CD4-positive, alpha-beta T cell treated with Interleukin-15 for 4 hours (primary cell): ENCODE measurements at places on chromosomes 2 and 18.
A peak's percentile ranks its signal among the peaks of the same experiment; 100 is the strongest.

DNA sequence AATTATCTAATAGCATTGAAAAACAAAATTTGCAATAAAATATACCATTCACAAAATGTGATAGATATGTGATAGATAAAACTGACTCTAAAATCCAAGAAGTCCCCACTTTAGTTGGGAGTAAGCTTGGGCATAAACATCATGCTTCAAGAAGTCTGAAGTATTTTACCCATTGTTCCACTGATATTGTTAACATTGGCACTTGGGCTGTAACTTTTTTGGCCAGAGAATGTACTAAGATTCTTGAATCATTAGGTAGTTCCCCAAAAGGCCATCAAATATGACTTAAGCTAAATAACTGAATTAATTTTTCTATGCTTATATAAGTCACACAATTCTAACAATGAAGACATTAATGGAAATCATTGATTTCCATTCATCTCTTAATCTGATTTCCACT, 413.6 kb downstream of the CDH2 start:
- DNase-seq, result no peak

DNA sequence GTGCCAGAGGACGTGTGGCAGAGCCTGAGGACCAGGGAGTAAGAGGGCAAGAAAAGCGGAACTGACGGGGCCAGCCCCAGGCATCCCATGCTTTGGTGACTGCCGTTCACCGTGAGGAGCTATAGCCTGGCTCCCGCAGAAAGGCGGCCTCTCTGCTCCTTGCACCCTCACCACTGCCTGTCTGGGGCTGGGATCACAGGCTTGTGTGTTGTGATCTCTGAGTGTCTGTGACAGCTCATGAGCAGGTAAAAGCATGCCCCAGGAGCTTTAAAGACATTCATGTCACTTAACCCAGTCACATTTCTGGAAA, 266.8 kb upstream of the RAB6C start:
- no peak for DNase-seq

DNA sequence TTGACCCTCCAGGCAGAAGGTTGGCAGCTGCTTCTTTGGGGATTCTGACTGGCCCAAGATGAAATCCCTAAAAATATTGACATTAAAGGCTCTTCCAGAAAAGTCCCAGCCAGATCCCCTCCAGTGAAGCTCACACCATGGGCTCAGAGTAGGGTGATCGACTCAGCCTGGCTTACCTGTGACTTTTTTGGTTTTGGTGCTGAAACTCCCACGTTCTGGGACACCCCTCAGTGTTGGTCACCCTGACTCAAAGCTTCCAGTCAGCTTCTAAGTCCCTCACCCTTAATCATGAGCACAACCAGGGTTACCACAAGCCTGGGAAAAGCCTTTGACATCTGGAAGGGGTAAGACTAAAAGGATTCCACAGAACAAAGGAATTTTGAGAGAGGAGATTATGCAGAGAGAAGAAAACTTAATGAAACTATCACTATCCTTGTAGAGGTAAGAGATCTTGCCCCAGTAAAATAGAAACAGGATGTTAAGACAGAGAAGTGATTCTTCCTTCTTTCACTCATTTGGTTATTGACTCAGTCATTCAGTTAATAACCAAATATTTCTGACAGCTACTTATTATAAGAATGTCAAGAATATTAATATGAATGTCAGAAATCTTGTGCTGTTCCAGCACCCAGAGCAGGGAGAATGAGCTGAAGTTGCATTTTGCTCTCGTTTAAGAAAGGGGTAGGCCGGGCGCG, 66.8 kb upstream of the SEC11C start:
- DNase-seq, result no peak

- no peak for DNase-seq
These were observed 62.6 kb downstream of the COL5A2 start for GRCh38 chr2:189116979-189117378.

DNA sequence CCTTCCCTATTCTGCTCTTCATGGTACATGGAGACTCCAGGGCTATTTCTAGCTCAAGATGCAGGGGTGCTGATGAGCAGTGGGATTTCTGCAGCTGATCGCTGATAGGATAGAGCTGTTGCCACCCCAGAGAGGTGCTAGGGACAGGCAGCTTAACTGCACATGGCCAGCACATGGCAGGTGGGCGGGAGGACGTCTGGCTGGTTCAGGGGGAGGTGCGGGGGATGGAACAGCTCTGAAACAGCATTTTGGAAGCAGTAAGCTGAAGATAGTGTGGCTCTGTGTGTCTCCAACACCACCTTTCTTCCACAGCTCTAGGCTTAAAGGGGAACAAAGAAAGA, 151.9 kb upstream of the PELI1 start:
- DNase-seq, result no peak

DNA sequence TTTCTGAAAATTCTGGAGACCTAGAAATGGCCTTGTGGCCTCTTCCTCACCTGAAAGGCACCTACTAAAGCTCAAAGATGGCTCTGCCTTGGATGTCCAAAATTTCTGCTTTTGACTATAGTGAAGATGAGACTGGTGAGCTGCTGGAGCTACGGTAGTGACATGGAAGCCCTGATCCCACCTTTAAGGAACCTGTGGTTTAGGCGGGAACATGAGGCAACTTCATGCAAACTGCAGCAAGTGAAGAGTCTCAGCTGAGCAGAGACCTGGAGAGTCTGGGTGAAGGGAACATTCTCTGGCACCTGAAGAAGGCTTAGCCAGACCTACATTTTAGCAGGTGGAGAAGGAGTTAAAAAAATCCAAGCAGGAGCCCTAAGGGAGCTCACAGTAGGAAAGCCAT, 40.0 kb downstream of the GORASP2 start:
- DNase-seq, result no peak

GRCh38 chr2:212337036-212337435, 201.6 kb downstream of the ERBB4 start:
- DNase-seq, result no peak

DNA sequence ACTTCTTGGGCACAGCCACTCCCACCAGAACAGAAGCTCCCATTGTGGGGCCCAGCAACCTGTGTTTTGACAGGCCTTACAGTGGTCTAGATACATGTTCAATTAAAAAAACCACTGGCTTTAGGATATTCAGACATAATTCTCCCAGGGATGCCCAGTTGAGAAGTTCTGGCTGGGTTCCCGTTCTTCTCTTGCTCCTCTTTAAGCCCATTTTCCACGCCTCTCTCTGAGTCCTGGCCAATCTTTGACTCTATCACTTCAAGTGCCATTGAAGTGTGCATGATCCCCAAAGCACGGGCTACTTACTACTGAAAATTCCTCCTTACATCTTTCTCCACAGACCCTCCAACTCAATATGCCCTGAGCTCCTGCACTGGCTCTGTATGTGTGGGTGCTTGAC, 17.5 kb upstream of the SULT1C3 start:
- no peak for DNase-seq

DNA sequence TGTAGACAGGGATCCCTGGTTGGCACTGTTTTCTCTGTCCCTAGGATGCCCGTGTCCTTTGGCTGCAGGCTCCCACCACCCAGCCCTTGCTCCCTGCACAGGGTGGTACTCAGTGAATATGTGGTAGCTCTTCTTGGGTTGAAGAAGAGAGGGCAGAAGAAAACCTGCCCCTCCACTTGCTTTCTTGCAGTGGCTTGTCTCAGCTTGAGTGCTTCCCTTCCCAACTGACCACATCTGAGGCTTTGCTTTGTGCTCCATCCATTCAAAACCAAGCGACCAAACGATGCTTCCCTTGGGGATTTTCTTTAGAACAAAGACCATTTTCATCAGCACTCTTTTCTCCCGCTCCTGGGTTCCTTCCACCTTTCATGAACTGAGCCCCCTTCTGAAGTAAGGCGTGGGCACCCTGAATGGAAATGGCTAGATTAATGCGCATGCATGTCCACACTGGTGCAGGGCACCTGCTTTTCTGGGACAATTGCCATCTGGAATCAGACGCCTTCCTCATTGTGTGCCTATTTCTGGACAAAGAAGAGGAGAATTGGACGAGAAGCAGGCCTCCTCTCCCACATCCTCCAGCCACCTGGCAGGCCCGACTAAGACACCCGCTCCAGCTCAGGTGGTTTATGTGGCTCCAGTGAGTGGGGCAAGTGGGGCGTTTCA, 59.1 kb downstream of the ARL4C start:
- no peak for DNase-seq

GRCh38 chr18:9435041-9435440, 40.3 kb upstream of the RALBP1 start:
- DNase-seq, result no peak

DNA sequence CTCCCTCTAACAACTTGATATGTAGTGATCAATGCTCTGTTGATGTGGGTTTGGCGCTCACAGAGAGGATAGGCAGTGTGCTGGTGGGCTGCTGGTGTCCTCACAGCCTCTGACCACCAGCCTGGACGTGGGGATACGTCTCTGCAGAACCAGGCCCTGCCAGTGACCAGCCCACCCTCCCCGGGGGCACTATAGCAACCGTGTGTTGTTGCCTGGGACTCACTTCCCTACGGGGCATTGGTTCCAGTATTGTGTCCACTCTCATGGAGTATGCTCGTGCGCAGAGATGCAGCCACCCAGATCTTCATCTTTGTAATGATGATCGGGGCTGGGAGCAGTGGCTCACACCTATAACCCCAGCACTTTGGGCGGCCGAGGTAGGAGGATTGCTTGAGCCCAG, 180.1 kb downstream of the LDLRAD4 start:
- DNase-seq, result no peak

DNA sequence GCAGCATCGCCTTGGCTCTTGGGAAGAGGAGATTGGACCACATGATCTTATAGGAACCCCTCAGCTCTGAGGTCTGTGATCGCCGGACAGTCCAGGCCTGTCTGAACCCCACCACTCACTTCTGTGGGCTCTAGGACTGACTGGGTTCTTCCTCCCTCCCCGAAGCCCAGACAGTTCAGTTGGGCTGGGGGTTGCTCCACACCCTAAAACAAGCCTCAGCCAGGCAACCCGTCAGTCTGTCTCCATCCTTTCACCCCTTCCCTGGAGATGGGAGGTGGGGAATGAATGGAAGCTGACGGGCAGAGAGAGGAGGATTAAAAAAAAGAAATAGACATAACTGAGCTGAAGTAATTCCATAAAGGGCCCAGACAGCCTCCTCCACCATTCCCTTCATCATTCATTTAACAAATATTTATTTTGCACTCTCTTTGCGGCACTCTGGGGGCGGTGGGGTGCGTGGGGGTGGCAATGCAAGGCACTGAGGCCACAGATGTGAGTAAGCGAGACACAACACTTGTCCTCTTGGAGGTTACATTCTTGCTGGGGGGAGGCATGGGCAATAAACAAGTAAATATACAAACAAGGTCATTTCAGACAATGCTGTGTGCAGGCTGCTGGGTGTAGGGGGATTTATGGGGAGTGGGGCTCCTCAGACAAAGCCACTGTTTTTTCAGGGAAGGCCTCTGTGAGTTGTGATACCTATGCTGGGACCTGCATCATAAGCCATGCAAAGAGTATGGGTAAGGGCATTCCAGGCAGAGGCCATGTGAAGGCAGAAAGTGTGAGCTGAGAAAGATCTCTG, 12.9 kb downstream of the WNT10A start:
- DNase-seq, result no peak

- no peak for DNase-seq
These were observed 33.2 kb downstream of the B3GNT2 start for GRCh38 chr2:62229082-62229605.

- DNase-seq, result no peak
These were observed 12.0 kb upstream of the IAH1 start for GRCh38 chr2:9462313-9462712.

DNA sequence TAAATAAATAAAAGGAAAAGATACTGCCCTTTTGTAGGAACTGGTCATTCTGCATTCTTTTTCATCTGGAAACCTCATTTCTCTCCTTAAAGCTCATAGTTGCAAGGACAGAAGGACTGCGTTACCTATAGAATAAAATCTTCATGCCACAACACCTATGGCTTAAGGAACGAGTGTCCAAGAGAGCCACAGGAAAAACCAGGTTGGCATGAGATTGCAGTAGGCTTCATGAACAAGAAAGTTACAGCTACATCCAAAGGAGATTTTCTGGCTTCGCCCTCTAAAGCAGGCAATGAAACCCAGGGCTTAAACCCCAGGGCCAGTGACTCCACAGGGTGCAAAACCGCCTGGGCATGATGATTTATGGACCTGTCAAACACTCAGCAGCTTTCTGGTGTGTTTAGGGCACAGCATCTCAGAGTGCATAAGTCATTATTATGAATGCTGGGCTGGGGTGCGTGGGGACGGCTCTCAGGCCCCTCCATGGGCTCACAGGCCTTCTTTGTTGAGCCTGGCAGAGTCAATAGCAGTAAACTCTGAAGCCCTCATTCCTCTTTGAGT, 30.7 kb upstream of the PIEZO2 start:
- DNase-seq, result no peak

DNA sequence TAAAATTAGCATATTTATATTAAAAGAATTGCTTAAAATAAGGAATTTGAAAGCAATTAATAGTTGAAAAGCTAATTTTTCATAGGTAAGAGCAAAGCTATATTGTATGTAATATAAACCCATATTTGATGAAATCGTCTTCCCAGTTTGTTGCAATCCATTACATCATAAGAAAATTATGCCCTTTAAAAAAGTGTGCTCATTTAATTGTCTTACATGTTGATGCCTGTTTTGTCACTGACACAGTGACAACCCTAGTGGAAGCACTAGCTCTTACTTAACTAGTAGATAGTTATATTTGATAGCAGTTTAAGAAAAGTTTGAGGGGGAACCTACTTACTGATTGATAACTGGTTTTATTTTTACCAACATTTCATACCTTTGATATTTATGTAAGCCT, 30.0 kb upstream of the IL18RAP start:
- no peak for DNase-seq

DNA sequence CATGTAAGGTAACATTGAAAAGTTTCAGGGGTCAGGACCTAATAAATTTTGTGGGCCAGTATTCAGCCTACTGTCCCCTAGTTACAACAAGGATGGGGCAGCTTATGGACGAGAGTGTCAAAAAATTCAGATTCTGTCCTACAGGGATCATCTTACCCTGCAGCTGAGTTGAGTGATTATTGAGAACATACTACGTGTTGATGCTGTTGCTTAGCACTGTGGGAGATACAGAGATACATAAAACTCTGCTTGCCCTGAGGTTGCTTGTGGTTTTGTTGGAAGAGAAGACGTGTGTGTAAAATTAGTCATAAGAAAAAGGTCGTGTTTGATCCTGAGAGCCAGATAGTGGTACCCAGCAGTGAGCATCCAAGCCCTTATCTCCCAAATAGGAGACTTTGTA, 253.2 kb downstream of the NEDD4L start:
- peak; percentile 34 for DNase-seq
